ENCODE measurements at places on chromosomes 6 and 20.
A peak's percentile ranks its signal among the peaks of the same experiment; 100 is the strongest.

- DNase-seq, result no peak
These were observed 10.5 kb downstream of the OTOR start for GRCh38 chr20:16758454-16759180.

- DNase-seq, result no peak
These were observed 210.4 kb downstream of the ALDH8A1 start for GRCh38 chr6:134739299-134740026.

DNA sequence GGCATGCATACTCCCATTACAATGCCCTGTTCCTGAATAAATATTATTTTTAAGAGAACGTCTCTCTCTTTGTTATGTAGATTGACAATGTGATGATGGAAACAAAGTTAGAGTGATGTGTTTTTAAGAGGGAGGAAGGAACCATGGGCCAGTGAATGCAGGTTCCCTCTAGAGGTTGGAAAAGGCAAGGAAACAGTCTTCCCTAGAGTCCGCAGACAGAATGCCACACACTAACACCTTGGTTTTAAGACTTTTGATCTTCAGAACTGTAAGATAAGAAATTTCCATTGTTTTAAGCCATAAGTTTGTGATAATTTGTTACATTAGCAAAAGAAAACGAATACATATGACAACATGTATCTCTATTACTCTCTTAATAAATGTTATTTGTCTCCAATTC is 4.7 kb upstream of the CENPW start:
- no peak for DNase-seq

DNA sequence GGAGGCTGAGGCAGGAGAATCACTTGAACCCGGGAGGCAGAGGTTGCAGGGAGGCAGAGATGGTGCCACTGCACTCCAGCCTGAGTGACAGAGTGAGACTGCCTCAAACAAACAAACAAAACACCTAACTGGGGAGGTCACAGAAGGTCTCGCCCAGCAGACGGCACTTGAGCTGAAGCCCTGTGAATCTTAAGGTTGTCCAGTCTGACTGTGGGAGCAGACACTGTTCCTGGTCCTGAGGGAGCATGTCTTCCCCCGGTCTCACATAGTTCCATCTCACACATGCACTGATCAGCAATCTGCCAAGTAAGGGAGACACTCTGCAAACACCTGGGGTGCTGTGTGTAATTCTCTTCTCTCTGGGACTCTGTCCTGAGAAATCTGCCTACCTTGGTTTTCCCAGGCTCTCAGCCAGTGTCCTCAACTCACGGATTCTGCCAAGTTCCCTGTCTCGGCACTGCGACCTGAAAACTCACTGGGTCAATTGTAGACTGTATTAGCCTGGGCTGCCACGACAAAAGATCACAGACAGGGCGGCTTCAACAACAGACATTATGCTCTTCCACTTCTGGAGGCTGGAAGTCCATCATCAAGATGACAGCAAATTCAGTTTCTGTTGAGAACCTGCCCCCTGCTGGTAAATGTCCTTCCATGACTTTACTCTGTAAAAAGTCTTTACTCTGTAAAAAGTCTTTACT is 94.3 kb downstream of the JPH2 start:
- DNase-seq, result no peak

DNA sequence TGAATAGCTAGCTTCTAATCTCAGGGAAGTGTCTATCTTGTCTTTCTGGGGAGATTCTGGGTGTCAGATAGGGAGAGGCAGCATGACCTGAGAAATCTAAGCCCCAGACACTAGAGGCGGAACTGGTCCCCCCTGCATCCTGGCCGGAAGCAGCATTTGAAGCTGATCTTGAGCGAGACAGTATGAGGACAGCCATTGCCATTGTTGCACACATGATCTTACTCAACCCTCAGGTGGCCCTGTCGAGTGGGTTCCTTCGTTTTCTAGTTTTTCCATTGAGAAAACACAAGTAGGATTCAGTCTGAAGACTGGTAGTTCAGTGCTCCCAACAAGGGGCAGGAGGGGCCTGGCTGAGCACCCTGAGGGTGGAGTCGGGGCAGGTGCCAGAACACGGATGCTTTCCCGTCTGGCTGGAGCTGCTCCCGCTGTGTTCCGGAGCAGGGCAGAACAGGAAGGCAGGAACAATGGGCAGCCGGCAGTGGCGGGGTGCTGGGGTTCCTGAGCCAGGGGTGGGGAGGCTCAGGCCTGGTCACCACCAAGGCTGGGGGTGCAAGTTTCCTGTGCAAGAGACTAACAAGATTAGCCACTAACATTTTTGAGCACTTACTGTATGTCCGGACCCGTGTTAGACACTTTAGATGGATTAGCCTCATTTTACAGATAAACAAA is 7.9 kb upstream of the SDCBP2 start:
- DNase-seq, result no peak

GRCh38 chr6:7424967-7425807 is 35.6 kb downstream of the RIOK1 start:
- DNase-seq, result no peak

DNA sequence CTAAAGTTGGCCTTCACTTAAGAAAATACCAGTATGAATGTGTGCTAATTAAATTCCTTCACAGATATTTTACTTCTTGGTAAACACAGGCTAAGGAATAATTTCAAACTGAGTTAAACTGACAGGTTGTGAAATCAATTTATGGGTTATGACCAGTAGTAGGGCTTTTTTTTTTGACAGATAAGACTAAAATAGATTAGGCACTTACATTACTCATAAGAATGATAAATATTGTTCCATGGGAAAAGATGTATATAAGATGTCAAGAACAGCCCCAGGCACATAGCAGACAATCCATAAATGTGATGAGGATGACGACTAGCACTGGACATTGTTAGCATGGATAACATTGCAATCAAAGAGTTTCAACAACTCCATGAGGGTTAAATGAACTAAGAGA is 22.9 kb downstream of the NT5E start:
- no peak for DNase-seq

DNA sequence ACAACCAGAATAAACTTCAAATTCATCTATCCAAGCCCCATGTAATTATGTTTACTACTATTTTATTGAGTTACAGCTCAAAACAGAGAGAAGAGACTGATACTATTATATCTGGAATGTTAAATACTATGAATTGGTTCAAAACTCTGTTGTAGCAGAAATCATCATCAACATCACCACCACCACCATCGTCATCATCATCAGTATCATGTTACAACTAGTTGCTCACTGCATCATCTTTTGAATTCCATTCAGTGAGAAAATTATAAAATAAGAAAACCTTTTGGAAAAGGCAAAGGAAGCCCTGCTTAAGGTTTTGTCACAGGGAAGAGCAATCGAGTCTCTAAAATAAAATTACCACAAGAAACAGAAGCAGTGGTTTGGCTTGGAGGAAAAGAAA is 36.2 kb upstream of the THEMIS start:
- DNase-seq, result no peak

- DNase-seq, result no peak
These were observed 279.4 kb downstream of the RFPL4B start for GRCh38 chr6:112626468-112627082.

DNA sequence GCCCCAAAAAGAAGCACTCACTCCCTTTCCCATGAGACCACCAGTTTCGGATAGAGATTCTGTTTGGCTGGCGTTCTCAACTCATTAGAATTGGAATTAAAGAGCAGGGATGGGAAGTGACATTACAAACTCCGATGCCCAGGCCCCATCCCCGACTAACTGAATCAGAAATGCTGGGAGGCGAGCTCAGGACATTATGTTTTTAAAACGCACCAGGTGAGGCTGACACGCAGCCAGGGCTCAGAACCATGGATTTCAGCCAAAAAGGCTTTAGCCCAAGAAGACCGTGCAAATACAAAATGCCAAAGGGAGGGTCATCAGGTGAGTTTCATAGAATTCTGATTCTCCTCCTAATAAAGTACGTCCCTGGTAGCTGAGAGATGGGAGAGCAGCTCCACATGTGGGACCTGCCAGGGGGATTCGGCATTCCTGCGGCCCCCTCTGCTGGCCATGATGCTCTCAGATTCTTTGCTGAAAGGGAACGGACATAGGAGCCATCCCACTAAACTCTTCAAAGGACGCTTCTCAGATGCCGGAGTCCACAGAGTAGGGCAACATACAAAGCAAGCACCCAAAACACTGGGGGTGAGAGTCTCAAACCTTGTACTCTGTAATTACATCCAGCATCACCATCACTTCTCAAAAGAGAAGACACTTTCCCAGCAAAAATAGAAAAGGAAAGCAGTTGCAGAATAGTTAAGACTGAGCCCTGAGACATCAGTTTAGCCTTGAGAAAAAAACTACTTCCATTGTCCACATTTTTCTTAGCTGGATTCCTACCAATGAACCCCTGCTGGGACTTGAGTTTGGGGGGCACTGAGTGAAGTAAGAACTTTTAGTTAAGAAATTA is 205.2 kb downstream of the BMP7 start:
- DNase-seq, result no peak

DNA sequence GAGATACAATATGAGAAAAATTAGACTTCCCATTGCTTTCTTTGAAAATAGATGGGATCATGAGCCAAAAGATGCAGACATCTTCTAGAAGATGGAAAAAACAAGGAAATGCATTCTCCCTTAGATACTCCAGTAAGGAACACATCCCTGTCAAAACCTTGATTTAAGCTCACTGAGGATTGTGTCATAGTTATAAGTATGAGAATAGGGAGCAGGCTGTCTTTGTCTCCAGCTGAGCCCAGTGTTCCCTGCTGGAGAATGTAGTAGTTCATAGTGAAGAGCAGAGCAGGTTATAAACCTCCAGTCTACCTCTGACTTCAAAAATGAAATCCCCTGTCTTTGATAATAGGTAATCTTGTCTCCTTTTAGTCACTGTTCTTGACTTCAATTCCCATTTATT is 589.9 kb downstream of the PHF3 start:
- DNase-seq, result no peak

DNA sequence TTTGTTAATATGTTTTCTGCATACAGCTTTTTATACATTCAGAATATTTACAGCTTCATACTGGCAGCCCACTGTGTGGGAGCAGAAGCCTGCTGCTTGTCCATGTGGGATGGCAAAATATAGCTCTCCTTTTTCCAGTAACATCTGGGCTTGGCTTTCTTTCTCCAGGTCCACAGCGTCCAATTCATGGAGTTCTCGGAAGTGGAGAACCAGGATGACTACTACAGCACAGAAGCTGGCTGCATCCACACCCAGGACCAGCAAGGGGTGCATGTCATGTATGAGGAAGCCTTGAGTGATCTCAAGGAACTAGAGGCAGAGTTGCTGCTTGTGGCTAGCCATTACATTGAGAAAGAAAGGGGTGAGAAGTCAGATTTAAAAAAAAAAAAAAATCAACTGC is 143.1 kb downstream of the CD164 start:
- no peak for DNase-seq

GRCh38 chr6:87436435-87436834 is 28.7 kb downstream of the CFAP206 start:
- peak; percentile 25 for DNase-seq

DNA sequence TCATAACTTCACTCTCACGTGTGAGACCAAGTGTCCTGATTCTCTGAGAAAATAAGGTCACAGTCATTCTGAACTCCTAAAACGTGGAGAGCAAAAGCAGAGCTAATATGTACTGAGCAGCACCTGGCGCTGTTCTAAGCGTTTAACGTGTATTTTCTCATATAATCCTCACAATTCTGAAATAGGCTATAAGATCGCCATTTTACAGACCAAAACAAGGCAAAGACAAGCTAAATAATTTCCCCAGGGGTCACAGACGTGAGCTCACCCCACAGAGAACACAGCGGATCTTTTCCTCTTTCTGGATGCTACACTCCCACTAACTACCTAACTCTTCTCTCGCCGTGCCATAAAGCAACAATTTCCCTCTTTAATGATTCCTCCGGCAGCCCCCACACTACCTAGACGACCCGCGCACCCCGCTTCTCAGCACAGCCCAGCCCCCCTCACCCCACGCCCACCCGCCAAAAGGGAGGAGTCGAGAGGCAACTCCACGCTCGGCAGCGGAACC is 636 bp downstream of the SUPT3H start:
- DNase-seq, result no peak

GRCh38 chr6:168373389-168373788 is 53.8 kb upstream of the DACT2 start:
- no peak for DNase-seq

DNA sequence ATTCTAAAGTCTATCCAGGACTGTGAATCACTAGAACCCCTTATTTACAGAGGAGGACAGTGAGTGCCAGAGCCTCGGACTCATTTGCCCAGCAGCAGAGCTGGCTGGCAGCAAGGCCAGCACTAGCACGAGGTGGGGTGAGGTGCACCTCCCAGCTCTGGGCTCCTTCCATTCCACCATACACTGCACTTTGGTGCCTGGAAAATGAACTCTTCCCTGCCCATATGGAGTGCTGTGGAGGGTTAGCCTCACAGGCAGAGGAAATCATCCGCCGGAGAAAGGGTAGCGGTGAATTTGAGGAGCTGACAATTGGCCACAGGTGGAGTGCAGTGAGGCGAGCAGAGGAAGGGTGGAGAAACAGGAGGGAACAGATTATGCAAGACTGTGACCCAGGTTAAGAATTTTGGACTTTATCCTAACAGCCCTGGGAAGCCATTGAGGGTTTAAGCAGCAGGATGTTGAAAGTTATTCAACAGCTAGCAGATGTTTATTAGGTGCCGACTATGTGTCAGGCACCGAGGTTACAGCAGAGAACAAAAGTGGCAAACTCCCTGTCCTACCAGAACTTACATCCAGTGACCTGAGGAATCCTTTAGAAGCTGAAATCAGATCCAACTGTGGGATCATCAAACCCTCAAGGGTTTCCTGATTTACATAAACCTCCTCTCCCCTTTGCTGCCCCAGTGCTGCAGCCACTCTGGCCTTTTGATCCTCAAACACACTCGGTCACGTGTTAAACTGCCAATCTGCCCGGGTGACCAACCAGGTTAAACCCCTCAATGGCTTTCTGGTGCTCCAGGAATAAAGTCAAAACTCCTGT is 6.2 kb downstream of the TRIM26 start:
- no peak for DNase-seq

GRCh38 chr6:26607434-26608230 is 10.9 kb downstream of the ABT1 start:
- peak; percentile 36 for DNase-seq

GRCh38 chr20:39596554-39596953 is 634.4 kb downstream of the DHX35 start:
- DNase-seq, result no peak

- no peak for DNase-seq
These were observed 41.7 kb downstream of the BCKDHB start for GRCh38 chr6:80148220-80148619.

- DNase-seq, result no peak
These were observed 47.5 kb upstream of the KCNK16 start for GRCh38 chr6:39369987-39370386.
